ENCODE measurements at places on chromosomes 13 and 19.

DNA sequence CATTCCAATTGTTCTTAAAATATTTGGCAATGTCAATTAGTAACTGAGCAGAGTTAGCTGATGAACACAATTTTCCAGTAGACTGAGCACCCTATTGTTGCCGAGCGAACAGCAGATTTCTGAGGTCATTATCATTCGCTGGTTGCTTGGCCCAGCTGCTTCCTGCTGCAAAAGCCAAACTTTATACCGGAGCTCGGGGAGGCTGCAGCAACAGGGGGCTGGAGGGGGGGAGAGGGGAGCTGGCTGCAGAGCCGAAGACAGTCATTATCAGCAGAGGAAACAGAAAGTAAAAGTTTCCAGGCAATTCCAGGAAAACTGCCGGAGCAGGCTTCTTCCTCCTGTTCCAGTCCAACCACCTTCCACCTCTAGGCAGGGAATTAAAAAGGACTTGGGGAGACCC lies 77.9 kb downstream of the ZNF536 start:
- DNase-seq, result no peak

DNA sequence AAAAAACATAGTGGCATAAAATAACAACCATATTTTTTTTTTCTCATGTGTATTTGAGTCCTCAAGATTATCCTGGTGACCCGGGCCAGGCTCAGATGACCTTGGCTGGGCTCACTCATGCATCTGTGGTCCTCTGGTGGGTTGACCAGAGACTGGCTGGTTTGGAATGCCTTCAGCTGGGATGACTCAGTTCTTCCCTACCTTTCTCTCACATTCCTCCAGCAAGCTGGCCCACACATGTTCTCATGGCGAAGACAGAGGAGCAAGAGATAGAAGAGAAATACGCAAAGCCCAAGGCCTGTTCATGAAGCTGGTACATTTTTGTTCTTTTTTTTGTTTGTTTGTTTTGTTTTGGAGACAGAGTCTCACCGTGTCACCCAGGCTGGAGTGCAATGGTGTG lies 14.3 kb upstream of the ZNF541 start:
- no peak for DNase-seq

DNA sequence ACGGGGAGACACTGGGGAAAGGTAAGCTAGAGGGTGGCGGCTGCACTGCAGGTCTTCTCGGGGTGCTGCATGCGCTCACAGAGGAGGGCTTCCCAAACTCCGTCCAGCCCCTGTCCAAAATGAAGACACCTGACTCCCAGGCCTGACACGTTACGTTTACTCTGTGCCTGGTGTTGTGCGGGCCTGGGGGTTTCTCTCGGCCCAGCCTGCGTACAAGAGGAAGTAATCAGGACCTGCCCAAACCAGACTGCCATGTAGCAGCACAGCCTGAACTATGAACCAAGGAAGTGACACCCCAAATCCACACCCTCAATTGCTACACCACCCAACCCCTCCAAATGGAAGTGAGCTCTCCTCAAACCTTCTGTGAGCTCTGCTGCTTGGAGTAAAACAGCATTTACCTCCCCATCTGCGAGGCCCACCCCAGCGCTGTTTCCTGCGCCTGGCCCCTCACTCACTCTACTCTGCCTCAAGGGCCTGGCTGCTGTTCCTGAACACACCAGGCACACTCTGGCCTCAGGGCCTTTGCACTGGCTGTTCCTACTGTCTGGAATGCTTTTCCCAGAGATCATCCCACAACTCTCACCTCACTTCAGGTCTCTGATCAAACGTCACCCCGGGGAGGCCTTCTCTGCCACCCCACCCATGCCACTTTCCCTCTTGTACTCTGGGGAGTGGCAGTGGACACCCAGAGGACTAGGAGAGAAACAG lies 3.0 kb downstream of the HSPBP1 start:
- peak; percentile 44 for DNase-seq

GRCh38 chr13:85799097-85799582 lies at the start of gene SLITRK6:
Gene SLITRK6, minus strand, starts transcription at chr13:85799419. Its CDS starts 2,911 bp downstream, at chr13:85796508.
- no peak for DNase-seq

GRCh38 chr19:11267316-11268085 lies 5.2 kb upstream of the DOCK6 start:
- no peak for DNase-seq

DNA sequence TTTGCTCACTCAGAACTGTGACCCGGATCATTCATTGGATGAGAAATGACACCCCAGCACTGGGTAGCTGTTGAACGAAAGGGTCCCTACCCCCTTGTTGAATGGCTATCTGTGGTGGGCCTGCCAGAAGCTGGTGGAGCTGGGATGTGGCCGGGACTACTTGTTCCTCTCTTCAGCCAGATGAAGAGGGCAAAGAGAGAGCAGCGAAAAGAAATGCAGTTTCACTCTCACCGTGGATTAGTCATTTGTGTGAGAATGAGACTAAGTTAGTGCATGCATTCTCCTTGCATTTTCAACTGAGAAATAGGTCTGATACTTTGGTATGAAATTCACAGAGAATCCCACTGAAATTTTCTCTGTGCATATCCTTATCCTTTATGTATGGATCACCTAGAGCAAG lies 553.1 kb downstream of the IRS2 start:
- no peak for DNase-seq

Measured in memory B cell (primary cell).